ENCODE measurements at places on chromosomes 5 and 9.

- no peak for DNase-seq
Observed at GRCh38 chr5:28548856-28549255, 1510.5 kb upstream of the CDH9 start.

- DNase-seq = no peak
Observed at GRCh38 chr5:146588331-146589027, 72.5 kb upstream of the GPR151 start.

- no peak for DNase-seq
Observed at GRCh38 chr9:85510830-85511504, 230.8 kb downstream of the AGTPBP1 start.

DNA sequence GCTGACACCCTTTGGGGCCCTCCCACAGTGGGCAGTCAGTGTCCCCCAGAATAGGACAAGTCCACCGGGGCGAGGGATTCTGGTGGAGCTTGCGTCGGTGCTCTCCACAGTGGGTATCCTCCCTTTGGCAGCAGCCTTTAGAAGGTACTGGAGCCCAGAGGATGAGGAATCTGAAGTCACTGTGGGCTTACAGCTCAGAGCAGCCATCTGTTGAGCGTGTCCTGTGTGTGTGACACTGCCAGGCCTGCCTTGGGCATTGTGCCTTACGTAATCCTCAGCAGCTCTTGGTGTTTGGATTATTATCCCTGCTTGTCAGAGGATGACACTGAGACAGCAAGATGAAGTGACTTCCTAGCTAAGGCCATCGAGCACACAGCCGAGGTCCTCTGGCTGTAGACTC lies 12.6 kb downstream of the URM1 start:
- no peak for DNase-seq

DNA sequence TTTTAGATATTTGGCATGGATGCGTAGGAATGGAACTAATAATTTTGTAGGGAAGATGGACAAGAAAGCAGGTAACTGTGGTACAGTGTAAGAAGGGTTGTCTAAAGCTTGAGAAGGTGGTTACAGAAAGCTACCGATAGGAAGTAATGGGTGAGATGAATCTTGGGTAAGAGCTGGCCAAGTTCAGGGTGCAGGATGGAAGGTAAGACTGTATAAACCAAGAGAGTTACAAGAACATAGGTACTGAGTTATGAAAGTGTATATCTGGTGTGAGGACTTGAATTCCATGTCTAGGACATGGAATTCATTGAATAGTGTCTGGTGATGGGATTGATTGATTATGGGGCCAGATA lies 1.4 kb downstream of the MCCC2 start:
- DNase-seq = no peak
